ENCODE measurements at places on chromosomes 2 and 18.

DNA sequence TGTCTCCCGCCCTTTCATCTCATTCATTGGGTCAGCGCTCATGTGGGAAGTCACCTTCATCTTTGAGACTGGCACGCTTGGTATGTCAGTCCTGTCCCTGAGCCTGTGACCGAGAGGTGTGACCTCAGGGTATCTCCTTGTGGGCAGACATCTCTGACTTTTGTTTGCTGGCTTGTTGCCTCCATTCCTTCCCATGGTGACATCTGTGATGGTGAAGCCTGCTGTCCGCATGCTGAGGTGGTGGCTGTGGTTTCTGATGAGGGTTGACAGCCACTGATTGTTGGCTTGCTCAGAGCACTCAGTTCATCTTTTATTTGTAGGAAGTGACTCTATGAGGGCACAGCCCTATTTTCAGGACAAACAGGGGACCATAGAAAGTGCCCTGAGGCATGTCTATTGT lies 139.2 kb downstream of the SLC4A3 start:
- DNase-seq = no peak
- no peak overlapping the region for H3K27ac ChIP-seq

- H3K36me3 ChIP-seq = no peaks in the 10 kb centered on the region
- H3K27ac ChIP-seq = no peak overlapping the region
- peaks cover 8% of the 10 kb centered on the region for H3K27me3 ChIP-seq
Observed at GRCh38 chr2:10537522-10538199, 89.5 kb upstream of the ODC1 start.

DNA sequence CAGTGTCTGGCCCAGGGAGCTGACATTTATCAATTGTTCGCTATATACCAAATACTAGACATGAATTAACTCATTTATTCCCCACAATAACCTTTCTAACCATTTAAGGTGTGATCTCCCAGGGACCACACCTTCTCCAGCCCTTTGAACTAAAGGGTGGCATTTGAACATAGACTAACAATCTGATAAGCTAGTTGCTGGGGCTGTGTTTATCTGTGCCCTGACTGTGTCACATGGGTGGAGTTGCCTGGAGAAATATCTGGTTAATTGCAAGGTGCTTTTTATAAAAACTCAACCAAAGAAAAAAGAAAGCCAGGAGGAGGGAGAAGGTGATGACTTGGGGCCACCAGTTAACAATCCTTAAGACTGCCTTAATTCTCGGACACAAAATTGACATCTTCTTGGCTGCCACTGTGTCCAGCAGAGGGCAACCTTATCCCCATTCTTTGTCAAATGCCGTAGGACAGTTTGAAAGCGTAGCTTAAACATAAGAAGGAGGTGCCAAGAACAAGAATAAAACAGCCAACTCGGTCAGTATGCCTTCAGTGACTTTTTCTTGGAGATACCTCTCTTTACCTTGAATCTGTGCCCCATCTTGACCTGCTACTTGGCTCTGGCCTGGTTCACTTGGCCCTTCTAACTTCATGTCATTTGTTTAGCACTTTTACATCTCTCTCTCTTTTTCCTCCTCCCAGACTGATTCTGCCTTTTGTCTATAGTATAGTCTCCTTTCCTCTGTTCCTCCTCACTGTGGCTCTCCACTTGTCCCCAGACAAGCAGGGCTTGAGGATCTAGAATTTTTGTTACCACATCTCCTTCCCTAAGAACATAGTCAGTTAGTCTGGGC lies 183.4 kb downstream of the MYO3B start:
- H3K27me3 ChIP-seq = no peaks in the 10 kb centered on the region
- no peaks in the 10 kb centered on the region for H3K36me3 ChIP-seq
- 0 out of 2 replicates have a peak overlapping the region, but pooled peaks have one; percentile 0 for H3K4me3 ChIP-seq
- peak overlapping the region; percentile 75 for H3K27ac ChIP-seq
- H3K4me1 ChIP-seq = peaks cover 56% of the 10 kb centered on the region

GRCh38 chr18:65568866-65569265 lies 181.9 kb upstream of the CDH7 start:
- no peaks in the 10 kb centered on the region for H3K4me1 ChIP-seq
- H3K36me3 ChIP-seq = no peaks in the 10 kb centered on the region
- no peak overlapping the region for H3K27ac ChIP-seq
- DNase-seq = no peak

DNA sequence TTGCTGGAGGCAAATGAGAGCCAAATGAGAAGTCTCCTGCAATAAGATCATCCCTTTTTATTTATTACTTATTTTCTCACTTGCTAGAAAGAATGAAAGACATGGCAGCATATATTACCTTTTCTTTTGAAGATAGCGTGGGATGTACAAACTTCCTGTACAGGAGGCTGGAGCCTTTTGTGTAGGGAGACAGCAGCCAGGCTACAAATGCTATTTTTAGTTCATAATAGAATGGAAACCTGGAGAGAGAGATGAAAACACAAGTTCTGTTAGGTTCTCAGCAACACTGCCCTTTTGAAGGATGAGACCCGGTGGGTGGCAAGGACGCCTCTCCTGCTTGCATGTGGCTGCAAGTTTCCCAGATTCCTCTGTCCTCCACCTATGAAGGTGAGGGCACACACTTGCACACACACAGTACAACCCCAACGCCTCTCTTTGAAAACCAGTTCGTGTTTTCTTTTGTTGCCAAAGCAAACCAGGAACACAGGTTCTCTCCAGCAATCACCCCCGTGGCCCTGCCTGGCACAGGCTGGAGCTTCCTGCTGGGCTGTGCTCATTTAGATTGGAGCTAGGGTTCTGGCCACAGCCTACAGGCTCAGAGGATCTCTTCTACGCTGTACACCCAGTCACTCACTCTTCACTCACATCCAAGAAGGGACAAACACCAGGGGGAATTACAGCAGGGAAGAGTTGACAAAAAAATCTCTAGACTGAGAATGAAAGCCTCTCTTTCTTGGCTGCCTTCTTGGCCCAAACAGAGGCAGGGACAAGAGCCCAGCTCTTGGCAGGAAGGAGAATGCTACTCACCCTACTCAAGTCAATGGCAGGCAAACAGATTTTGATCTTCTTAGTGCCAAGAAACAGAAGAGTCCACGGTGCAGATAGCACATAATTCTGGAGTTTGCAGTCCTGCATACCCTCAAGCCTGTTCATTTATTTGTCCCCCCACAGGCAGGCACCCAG lies 55.6 kb downstream of the MRPL35 start:
- no peaks in the 10 kb centered on the region for H3K36me3 ChIP-seq
- H3K4me3 ChIP-seq = no peak overlapping the region
- H3K27me3 ChIP-seq = peaks cover 33% of the 10 kb centered on the region
- DNase-seq = no peak

All from K562 (cell line).